ENCODE measurements at places on chromosomes 2 and 18. TPM values are rescaled to one million over a fixed set of nuclear protein-coding genes. Genes with fewer than 3 reads are reported as not detected.

The LRRC30 gene
- total RNA-seq = not detected

The RIT2 gene
- total RNA-seq = not detected

The ADGRF3 gene
- total RNA-seq = not detected

The FHOD3 gene
- 23.4 TPM for total RNA-seq

The FBXO48 gene
- 0.61 TPM for total RNA-seq

The TIMM21 gene
- 59.3 TPM for total RNA-seq

The UPP2 gene
- not detected for total RNA-seq

The GKN1 gene
- total RNA-seq = not detected

The DUSP2 gene
- total RNA-seq = 25.1 TPM

The SLC5A7 gene
- not detected for total RNA-seq

The MEP1B gene
- total RNA-seq = not detected

The SP140 gene
- 24.2 TPM for total RNA-seq

The ZNF407 gene
- 18.1 TPM for total RNA-seq

The UGT1A4 gene
- not detected for total RNA-seq

The GAL3ST2 gene
- total RNA-seq = not detected

The AKAIN1 gene
- total RNA-seq = not detected

The EML6 gene
- 133 TPM for total RNA-seq

The HTR2B gene
- not detected for total RNA-seq

The GPR75 gene
- 11.4 TPM for total RNA-seq

All from Karpas-422 (cell line).